ENCODE measurements at places on chromosomes 6 and 20.

GRCh38 chr6:57303931-57304681 lies 13.3 kb upstream of the PRIM2 start:
- DNase-seq, result no peak

GRCh38 chr20:38304845-38305447 lies 990 bp downstream of the BPI start:
- DNase-seq, result no peak

- no peak for DNase-seq
Measured at GRCh38 chr20:13298692-13299373, 77.8 kb downstream of the ISM1 start.

DNA sequence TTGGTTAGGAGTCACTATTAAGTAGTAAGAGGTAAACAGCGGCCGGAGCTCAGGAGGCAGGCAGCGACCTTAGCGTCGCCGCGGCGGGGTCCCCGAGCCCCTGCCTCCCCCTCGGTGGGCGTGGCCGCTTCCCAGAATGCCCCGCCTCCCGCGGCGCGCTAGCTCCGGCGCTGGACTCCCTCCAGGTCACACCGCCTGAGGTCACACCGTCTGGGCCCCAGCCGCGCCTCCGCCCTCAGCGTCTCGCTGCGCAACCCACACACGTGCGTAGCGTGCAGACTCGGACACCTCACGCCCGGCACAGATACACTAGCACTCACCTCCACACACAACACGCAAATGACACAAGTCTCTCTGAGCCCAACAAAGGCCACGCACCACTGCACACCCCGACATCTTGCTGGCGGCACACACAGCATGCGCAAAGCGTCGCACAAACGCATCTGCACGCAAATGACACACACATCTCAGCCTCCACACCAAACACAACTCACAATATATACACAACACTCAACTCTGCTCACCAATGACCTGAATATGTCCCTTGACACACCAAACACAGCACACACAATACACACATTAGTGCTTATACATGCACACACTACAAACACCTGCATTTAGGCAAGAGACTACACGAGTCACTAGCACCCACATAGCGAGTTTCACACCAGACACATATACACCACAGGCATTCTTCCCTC lies 17.6 kb upstream of the CDKN1A start:
- DNase-seq, result no peak

DNA sequence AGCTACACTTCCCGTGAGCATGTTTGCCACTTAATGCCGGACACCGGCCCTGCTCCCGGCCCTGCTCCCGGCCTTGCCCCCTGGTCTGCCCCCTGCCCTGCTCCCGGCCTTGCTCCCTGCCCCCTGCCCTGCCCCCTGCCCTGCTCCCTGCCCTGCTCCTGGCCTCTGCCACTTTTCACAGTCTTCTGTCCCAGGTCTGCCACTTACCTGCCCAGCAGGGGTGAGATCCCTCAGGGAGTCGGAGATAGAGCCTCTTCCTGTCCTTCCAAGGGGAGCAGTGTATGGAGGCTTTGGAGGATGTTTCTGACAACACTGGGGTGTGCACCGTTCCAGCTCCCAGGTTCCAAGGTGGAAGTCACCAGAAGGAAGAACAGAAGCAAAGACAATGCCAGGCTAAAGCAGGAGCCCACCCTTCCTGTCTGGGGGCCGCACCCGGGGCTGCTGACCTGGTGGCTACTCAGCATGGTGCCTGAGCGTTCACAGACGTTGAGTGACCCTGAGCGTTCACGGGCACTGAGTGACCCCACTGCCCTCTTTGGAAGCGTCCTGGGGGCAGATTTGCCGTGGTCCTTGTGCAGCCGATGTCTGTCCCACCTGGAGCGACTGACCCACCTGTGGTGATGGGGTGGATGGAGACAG lies 199.8 kb downstream of the DLL1 start:
- no peak for DNase-seq
